Epithelial cell of esophagus (primary cell): ENCODE measurements at places on chromosomes 1 and 21.

GRCh38 chr1:229195246-229195645 is 75.7 kb upstream of the RAB4A start:
- DNase-seq, result no peak

GRCh38 chr1:153959454-153959853 is 1.0 kb upstream of the CRTC2 start:
- no peak for DNase-seq

GRCh38 chr1:41862384-41863221 is 56.1 kb downstream of the HIVEP3 start:
- peak; percentile 93 for DNase-seq

DNA sequence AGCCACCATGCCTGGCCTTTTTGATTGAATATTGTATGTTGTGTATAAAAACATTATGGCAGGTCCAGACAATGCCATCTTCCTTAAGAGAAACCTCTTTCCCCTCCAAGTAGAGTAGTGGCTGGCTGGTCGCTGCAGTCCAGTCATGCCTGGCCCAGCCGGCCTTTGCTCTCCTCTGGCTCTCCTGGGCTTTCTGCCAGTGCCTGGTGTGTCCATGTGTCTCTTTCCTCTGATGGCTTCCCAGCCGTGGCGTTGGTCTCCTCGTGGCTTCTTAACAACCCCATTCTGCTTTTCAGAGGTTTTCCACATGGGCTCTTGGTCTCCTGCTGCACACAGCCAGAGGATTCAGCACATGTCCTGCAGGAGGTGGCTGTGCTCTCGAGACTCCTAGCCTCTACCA is 58.7 kb downstream of the DIP2A start:
- DNase-seq, result no peak

DNA sequence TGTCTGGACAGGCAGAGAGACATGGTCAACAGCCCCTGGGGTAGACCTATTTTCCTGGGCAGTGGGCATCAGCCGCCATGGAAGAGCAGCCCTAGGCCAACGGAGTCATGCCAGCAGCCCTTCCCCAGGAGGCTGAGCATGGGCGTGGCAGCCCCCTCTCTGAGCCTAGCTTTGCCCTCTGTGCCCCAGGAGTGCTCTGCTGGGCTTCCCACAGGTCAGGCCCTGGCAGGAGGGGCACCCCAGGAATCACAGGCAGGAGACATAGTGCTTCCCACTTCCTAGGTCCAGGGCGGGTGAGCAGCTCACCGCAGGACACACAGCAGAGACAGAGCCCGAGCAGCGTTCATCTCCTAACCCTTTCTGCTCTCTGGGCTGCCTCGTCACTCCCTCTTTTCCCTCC is 132.8 kb downstream of the GLIS1 start:
- DNase-seq, result no peak

DNA sequence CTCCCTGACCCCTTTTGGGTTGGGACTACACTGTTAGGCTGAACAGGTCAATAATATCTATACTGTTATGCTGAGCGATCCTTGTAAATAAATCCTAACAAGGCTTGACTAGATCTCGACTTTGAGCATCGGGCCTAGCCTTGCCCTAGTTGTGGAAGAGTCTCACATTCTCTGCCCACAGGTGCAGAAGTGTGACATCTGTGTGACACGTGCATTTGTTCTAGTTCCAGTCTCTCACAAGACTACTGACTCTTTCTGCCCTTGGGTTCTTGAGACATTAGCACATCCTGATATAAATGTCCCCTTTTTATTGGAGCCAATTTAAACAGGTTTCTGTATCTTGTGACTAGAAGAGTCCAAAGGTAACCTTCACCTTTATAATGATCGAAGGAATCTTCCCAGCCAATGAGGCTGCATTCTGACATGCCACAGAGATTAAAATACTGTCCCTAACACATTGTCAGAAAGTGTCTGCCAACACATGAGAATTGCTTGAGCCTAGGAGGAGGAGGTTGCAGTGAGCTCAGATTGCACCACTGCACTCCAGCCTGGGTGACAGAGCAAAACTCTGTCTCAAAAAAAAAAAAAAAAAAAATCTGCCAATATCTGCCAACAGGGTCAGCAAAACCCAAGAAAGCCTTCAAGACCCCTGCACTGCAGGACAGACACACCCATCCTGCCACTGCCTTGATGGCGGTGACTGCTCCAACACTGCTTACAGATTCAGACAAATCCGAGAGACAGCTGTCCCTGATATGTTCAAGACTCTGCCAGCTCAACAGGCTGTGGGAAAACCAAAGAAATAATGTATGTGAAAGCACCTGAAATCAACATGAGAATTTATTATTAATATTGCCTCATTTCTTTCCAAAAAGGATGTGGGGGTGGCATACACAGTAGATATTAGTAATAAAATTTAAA is 56.5 kb upstream of the PSEN2 start:
- no peak for DNase-seq

DNA sequence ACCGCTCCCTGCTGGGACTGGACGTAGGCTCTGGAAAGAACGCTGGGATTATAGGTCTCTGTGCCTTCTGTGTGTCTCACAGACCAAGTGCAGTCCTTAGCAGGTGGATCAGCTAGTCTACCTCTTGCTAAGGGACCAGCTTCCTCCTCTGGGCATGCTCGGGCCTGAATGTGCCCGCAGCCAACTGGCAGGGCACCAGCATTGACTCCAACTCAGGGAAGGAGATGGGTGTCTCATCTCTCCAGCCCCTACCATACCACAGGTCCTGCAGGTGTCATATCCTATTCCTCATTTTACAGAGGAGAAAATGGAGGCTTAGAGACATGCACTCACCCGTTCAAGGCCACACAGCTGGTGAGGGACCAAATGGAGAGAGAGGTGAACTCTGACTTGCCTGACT is 340.2 kb downstream of the PTPRU start:
- peak; percentile 93 for DNase-seq
